T follicular helper cell (primary cell): ENCODE measurements at places on chromosomes 3 and 15.

DNA sequence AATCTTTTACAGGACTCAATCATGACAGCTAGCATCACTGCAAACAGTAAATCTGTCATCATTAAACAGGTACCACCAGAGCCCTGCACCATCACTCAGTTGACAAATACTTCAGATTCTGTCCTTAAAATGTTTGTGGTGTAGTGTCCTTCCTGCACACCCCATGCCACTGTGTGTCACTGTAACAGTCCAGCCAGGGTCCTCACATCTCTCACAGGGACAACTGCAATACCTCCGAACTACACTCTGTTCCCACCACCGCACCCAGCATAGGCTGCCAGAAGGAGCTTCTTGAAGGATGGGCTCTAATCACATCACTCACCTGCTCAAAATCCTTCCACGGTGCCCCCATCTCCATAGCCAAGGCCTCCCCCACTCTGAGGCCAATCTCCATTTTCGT, 90.2 kb upstream of the FGF12 start:
- no peak for DNase-seq

DNA sequence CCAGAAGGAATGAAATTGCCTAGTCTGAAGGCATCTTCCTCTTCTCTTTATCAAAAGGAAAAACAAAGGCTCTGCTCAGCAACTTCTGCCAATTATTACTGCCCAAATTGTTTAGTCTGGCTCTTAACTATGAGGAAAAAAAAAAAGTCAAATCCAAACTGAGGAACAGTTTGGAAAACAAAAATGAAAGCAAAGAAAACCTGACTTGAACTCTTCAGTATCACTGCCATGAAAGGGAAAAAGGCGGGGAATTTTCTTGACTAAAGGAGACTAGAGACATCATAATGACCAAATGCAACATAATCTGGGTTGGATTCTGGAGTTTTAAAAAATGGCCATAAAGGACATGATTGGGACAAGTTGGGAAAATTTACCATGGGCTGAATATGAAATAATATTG, 156.3 kb downstream of the STT3B start:
- DNase-seq: no peak

DNA sequence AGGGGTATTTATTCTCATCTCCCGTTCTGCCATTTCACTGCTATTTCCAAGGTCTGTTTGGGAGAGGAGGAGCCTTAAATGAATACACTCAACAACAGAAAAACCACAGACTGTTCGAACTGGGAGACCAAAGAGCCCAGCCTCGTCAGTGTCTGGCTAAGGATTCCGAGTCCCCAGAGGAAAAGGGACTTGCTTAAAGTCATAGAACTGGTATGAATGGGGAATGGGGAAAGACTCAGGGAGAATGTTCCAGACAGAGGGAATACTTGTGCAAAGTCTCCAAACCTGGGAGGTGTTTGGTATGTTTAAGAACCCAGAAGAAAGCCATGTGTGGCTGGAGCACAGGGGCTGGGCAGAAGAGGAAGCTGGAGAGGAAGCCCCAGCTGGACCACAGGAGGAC, 46.9 kb downstream of the FAM43A start:
- DNase-seq: no peak

DNA sequence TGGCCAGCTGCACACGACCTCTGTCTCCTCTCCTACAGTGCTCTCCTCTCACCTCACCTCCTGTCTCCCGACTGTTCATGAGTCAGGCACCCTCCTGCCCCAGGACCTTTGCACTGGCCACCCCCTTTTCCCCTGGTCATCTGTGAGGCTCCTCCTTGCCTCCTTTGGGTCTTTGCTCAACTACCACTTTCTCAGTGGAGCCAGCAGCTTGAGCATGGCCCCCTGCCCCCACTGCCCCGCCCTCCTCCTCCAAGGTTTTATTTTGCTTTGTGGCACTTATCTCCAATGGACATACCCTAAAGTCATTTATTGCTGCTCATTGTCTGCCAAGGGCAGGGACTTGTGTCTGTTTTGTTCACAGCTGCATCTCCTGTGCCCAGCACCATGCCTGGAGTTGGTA, 64.3 kb downstream of the MGLL start:
- DNase-seq: no peak

DNA sequence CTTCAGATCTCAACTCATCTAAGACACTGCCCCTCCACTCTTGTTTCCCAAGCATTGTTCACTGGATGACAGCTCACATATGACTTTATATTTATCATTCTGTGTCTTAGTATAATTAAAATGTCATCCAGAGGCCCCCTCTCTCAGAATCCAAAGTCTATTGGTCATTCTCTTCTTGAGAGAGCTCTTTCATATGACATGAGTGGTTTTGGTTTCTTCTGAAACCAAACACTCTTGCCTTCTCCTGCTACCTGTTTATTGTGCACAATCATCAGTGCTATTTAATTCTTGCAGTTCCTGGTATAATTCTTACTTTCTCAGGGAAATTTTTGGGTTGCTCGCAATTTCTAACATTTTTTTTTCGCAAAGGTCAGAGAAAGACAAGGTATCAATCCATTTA, 249.5 kb downstream of the IL5RA start:
- no peak for DNase-seq

DNA sequence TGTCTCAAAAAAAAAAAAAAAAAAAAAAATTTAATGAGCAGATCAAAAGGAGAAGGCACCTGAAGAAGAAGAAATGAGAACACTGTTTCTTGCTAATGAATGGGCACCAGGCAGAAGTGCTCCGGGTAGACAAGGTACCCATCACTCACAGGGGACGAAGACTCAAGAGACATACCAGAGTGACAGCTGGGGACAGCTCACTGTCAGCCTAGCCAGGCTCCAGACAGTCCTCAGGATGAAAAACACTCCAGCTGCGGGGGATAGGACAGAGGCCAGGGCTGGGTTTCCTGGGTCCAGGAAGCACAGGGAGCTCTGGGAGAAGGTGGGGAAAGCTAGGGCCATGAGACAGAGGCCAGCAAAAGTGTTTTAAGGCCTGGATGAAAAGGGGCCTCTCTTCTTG, 48.5 kb upstream of the PARL start:
- DNase-seq: no peak

DNA sequence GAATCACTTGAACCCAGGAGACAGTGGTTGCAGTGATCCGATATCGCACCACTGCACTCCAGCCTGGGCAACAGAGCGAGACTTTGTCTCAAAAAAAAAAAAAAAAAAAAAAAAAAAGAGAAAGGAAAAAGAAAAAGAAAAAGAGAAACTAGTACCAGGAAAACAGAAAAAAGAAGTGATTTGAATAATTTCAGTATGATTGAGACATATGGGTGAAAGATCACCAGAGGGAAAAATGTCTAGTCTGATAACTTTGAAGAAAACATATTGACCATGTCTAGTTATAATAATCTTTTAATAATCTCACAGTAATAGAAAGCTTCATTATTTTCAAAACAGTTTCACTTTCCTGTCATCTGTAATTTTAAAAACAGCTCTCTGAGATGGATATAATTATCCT, 16.4 kb downstream of the TGFBR2 start:
- DNase-seq: no peak

- DNase-seq: no peak
Measured at GRCh38 chr15:88661761-88662556, 23.1 kb downstream of the ISG20 start.
